EH (cell line): ENCODE measurements at places on chromosomes 4 and X.
A peak's percentile ranks its signal among the peaks of the same experiment; 100 is the strongest.

GRCh38 chr4:186260117-186260503 lies 5.9 kb upstream of the F11 start:
- DNase-seq = no peak

DNA sequence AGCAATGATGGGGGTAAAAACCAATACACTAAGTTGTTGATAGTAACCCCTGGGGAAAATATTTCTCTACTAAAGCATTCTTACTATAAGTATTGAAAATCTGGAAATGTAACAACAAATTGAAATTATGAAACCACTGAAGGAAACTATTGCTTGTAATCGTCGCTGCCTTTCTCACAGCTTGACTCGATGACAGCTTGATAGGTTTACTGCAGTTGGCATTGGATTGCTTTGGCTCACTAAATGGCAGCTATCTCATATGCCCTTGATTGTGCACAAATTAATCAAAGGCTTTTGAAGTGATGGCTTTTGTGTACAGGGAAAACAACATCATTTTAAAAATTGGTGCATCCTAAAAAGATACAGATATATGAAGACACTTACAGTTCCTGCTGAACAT lies 419.6 kb upstream of the TENM3 start:
- no peak for DNase-seq

DNA sequence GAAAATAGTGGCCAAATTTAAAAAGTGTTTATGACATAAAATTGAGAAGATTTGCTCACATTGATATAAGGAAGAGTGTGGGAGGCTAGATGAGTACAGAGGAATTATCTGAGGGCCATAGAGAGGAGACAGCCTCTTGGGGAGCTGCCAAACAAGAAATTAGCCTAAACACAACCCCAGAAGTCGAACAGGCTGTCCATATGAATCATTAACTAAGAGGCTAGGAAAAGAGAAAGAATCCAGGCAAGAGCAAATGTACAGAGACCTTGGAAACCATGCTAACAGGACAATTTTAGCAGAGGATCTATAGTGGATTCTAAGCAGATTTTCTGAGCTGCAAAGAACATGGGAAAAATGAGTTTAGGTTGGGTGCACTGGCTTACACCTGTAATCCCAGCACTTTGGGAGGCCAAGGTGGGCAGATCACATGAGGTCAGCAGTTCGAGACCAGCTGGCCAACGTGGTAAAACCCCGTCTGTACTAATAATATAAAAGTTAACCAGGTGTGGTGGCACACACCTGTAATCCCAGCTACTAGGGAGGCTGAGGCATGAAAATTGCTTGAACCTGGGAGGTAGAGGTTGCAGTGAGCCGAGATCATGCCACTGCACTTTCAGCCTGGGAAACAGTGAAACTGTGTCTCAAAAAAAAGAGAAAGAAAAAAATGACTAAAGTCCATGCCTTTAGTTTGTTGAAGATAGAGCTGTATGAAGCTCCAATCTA lies 76.1 kb downstream of the NWD2 start:
- no peak for DNase-seq

DNA sequence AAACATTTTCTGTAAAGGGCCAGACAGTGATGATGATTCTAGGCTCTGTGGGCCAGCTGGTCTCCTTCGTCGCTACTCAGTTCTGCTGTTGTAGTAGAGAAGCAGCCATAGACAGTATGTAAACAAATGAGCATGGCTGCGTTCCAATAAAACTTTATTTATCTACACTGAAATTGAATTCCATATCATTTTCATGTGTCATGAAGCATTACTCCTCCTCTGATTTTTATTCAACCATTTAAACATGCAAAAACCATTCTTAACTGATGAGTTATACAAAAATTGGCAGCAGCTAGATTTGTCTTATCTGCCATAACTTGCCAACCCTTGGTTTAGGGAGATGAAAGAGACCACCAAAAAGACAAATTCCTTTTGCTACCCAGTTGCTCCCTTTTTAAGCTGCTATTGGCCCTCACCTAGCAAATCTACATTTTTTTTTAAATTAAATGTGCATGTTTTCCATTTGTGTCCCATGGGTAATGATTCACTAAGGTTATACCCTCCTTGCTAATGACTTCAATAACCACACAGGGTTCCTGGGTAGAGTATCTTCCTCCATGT lies 309.9 kb downstream of the DHX15 start:
- peak; percentile 1 for DNase-seq

DNA sequence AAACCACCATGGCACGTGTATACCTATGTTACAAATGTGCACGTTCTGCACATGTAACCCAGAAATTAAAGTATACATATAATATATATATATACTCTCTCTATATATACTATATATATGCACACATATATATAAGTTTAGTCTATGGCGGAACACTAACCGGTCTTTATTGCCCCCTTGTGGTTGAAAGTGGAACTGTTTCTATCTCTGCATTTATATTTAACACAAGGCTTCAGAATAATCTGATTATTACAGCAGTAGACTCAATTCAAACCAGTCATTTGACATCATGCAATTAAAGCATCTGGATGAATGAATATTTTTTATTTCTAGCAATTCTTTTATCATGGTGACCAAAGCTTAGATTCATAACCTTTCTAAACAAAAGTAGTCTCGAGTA lies 14.6 kb downstream of the RAB9B start:
- peak; percentile 43 for DNase-seq

GRCh38 chr4:183478123-183478522 lies 26.7 kb upstream of the ING2 start:
- DNase-seq = no peak

- no peak for DNase-seq
Measured at GRCh38 chr4:63325140-63325539, 1084.1 kb downstream of the TECRL start.

- DNase-seq = no peak
Measured at GRCh38 chr4:54099287-54099747, 646 bp upstream of the GSX2 start.

DNA sequence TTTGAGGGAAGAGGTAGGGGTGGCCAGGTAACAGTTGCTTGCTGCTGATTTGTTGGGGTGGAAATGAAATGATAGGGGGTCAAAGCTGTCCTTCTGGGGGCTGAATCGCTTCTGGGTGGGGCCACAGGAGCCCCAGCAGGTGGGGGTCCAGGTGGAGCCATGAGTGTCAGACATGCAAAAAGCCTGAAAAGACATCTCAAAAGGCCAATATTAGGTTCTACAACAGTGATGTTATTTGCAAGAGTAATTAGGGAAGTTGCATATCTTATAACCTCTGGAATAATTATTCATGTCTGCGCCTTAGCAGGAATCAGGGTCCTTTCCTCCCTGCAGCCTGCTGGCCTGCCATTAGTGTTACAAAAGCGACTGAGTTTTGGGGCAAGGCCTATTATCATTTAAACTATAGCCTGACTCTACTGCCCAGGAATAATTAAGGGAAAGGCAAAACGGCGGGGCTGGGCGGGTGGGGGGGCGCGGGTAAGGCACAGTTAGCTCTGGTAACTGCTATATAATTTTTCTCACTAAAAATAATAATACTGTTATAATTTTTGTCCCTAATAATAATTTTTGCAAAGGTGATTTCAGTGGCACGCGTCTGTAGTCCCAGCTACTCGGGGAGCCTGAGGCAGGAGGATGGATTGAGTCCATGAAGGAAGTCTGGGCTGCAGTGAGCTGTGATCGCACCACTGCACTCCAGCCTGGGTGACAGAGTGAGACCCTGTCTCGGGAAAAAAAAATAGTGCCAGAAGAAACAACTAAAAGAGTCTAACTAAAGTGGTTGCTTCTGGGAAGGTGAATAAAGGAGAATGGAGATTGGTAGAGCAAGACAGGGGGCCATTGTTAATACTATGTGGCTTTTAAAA lies 145.7 kb downstream of the MAGEB17 start:
- no peak for DNase-seq

DNA sequence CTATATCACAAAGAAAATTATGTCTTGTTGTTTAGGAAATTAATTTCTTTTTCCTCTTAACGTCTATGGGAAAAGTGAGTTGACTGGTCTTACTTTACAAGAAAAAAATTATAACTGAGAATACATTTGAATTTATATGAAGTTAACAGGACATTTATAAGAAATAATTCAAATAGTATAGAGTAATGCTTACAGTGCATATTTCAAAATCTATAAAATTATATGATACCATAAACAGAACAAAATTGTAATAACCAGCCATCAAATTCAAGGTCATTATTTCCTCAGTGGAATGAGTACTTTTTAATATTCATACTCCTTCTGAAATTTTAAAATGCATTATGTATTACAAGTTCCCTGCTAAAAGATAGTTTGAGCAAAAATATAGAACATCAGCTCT lies 884.5 kb downstream of the TECRL start:
- DNase-seq = no peak

DNA sequence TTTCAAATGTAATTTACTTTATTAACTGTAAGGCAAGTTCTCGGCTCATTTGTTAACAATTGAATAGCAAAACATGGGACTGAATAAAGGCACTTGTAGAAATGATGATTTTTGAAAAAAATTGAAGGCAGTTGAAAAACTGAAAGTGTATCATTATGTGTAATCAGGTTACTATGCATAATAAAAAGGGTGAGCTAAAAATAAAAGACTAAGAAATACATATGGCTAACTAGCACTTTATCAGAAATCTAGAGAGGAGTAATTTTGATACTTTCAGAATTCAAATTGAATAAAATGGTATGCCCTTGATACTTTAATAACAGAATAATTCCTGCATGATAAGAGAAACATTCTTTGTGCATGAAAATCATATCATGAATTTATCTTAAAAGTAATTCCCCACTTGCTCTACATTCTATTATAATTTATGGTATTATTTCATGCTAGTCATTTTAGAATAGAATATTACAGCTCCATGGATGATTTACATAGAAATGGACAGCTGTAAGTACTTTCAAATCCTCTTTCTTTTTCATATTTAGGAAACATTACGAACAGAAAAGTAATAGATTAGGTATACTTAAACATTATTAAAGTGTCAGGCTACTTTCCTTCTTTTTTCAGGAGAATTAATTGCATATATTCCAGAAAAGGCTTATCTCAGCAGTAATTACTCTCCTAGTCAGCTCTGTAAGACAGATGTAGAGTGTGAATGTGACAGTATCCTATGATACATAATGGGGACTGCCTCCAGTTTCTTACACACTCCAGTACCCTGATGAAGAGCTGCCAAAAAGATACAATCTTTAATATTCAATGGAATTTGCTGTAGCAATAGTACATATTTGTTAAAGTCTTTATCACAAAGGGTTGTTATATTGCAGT lies 697.3 kb downstream of the CCSER1 start:
- no peak for DNase-seq

GRCh38 chrX:1646009-1646408 lies 31.1 kb downstream of the ASMT start:
- no peak for DNase-seq

DNA sequence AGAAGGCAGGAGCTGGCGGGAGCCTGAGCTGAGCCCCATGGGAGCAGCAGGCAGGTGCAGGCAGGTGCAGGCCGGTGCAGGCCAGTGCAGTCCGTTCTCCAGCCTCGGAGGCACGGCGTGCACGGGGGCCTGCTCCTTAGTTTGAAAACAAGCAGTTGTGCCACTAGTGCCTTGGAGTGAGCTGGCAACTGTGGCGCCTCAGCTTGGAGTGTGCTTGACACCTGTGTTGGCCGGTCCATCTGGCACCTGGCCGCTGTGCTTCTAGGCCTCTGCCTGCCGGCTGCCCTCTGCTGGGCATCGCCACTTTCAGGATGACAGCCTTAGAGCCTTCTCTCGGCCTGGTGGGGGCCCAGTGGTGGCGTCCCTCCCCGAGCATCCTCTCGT lies 47.9 kb downstream of the RGS12 start:
- DNase-seq = no peak

- no peak for DNase-seq
Measured at GRCh38 chr4:33941854-33942253, 2302.5 kb downstream of the ARAP2 start.

DNA sequence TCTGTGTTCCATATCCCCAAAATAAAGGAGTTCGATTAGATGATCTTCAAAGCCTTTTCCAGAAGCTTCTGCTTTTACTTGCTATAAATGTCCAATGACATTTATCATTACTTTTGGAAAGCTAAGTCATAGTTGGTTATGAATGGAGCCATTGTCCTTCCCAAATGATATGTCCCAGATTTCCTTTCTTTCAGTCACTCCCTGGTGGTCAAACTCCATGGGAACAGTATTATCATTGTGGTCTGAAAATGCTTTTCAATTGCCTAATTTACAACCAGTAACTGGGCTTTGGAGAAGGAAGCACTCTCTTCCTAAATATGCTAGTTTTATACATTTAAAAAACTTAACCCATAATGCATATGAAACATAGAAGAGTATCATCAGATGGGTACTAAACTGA lies 571.5 kb upstream of the AMOT start:
- no peak for DNase-seq

DNA sequence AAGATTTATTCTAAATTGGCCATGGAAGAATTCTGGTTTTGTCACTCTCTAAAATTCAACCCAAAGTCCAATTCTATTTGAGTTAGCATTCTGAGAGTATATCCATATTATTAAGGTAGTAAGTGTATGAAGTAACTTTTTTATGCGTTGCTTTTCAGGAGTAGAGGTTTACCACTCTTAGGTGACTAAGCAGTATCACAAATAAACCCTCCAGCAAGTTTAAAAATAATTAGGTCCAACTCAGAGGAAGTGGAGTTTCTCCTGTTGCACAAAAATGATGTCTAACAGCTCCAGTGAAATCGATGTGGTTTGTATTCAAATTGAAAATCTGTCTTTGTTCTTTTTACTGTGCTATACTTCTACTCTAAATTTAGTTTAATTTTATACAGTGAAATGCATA lies 6.6 kb downstream of the SCML1 start:
- peak; percentile 21 for DNase-seq

- DNase-seq = peak; percentile 23
Measured at GRCh38 chr4:138688408-138689085, 327.0 kb upstream of the NOCT start.

DNA sequence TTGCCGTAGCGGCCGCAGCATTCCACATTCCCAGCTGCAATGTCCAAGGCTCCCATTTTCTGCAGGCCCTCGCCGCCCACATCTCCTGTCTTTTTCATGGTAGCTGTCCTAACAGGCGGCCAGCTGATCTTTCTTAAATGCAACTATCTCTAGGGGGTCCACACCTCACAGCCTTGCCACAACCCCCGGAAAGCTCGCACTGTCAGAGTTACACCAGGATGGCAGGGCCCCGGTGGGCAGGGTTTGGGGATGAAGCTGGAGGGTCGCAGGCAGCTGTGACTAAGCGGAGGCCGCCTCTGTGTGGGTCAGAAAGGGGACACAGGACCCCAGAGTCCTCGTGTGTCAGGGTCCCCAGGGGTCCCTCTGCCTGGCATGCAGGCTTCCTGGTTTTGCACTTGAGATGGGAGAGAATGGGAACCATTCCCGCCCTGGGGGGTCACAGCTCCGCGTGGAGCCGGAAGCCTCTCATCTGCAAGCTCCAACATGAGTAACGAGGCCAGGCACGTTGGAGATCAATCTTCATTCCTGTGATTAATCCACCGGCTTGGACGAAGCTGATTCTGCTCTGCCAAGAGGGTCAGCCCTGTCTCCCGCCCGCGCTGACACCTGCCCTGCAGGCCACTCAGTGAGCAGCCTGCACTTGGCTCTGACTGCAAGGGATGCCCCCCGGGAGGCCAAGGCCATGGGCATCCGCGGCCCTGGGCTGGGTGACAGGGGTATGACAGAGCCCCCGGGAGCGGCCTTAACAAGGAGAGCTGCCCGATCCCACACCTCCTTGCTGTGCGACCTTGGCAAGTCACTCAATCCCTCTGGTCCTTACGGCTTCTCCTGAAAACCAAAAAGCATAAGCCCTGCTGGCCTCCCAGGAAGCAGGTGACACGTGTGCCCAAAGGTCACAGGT lies 97.9 kb downstream of the ADRA2C start:
- DNase-seq = no peak
